ENCODE measurements at places on chromosomes 5 and 9.

GRCh38 chr9:115759426-115759825 lies 394.2 kb upstream of the PAPPA start:
- no peak for DNase-seq

GRCh38 chr9:71136696-71137095 lies 15.3 kb upstream of the TRPM3 start:
- no peak for DNase-seq

- no peak for DNase-seq
These were observed 15.3 kb upstream of the PRUNE2 start for GRCh38 chr9:76921165-76921564.

DNA sequence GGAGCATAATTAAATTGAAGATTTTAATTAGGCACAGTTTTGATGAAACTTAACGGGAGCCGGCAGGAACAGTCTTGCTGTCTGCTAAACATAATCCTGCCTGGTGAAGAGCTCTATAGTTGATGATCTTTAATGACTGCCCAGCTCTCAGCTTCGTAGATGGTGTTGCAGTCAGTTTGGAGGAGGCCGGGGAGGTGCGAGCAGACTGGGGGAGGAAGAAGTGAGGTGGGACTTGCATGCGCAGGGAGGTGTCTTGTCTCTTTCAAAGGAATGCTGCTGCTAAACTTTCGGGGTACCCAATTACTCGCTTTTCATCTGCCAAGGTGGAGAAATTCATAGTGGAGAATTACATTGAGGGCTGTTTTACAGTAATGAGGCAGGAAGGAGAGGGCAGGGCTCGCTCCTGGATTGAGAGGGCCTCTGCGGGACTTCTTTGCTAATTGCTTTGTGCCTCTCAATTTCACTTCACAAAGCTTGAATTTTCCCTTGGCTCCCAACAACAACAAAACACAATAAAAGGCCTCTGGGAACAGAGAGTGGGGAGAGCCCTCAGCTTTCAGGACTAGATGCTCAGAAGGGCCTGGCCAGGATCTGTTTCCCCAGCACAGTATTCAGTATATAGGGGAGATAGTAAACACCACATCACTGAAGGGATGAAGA lies 257.9 kb upstream of the ADRA1B start:
- no peak for DNase-seq

- DNase-seq = no peak
These were observed 15.9 kb downstream of the NFIL3 start for GRCh38 chr9:91407580-91408318.

DNA sequence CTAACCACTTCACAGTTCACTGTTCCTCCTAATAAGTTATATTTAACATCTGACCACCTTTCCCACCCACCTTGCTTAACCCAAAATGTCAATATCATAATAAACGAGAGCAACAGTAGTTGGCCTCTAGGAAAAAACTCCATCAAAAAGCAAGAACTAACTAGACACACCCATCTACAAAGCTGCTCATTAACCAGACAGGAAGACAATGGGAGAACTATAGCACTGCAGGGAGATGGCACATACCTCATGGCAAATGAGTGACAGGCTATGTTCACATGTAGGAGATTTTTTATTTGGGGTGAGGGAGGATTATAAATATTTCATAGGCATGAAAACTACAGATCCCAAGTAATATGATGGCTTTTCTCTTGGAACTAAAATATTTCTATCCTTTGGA lies 23.6 kb upstream of the CDK5RAP2 start:
- DNase-seq = no peak

GRCh38 chr5:140513124-140513523 lies 34.3 kb upstream of the EIF4EBP3 start:
- DNase-seq = no peak
